ENCODE measurements at places on chromosomes 16 and 17.

GRCh38 chr16:83602761-83603722 is 204.7 kb upstream of the HSBP1 start:
- DNase-seq, result peak; percentile 39

GRCh38 chr17:13333661-13334060 is 268.1 kb downstream of the HS3ST3A1 start:
- DNase-seq, result no peak

- no peak for DNase-seq
These were observed 203.2 kb downstream of the NTN1 start for GRCh38 chr17:9224485-9224884.

GRCh38 chr17:80260791-80261158 is at the start of gene RNF213:
Gene RNF213, plus strand, starts transcription at chr17:80260852. Its CDS starts 2,830 bp downstream, at chr17:80263682.
- DNase-seq, result peak; percentile 91

- no peak for DNase-seq
These were observed 6.0 kb upstream of the RHBDL3 start for GRCh38 chr17:32259586-32259985.

DNA sequence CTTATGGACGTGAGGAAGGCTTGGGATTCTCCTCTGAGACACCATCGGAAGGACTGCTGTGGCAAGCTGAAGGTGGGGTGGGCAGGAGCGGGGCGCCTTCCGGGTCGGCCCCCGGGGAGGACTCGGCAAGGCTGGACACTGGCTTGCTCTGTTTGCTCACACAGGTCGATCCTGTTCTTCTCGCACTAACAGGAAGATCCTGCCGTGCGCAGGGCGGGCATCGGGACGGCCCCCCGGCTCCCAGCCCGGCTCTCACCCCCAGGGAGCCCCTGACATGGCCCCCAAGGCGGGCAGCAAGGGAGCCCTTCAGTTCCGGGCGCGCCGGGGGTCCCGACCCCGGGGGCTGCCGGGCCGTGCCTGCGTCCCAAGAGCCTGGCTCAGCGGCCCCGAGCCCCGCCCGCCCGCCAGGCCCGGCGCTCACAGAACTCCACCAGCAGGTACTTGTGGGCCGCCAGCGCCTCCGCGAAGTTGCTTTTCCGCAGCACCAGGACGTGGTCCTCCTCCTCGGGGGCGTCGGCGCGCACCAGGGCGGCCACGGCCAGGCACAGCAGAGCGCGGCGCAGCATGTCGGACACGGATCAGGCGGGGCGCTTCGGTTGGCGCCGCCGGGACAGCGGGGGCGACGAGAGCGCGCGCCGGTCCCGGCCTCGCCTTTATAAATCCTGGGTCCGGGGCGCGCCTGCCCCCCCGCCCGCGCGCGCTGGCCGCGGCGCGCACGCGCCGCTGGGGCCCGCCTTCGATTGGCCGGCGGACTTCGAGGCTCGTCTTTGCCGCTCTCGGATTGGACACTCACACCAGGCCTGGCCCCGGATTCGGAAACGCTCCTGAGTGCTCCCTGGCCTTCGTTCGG is at the start of gene P4HB:
P4HB (minus strand) TSS at position 630 of the 850 bp plus-strand sequence; CDS start at position 566, 64 bp downstream.
- no peak for DNase-seq
